ENCODE measurements at places on chromosomes 5 and 9. TPM values are rescaled to one million over a fixed set of nuclear protein-coding genes. Genes with fewer than 3 reads are reported as not detected.

DNA sequence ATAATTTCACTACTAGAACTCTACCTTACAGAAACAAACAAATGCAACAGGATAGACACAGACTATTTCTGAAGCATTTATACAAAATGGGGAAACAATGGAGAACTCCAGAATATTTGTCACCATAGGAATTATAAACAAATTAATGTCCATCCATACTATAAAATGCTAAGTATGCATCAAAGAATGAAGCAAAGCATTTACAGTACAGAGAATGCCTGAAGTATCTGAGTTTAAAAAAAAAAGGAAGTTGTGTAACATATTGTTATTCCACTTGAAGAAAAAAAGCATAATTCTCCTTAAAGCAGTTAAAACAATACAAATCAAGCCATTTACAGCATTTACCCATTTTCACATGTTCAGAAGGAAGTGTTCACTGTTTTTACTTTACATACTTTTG lies 53.0 kb downstream of the DROSHA start:
- peaks cover 6% of the 10 kb centered on the region for H3K36me3 ChIP-seq
- DNase-seq, result no peak
- no peaks in the 10 kb centered on the region for H3K27me3 ChIP-seq
- peaks cover 25% of the 10 kb centered on the region for H3K4me1 ChIP-seq

DNA sequence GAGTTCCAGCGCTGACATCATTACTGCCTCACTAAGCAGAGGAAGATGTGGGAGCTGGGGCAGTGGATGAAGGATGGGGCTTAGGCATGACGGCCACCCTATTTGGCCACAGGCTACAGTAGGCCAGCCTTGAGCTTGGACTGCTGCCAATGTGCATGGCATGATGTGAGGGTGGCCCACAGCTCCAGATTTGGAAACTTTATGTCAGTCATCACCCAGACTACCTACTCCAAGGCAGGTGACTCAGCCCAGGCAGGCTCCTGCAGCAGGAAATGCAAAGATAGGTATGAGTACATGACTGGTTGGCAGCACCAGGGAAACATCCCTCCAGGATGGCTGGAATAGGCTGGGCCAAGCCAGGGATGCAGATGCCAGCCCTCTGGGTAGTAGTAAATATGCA lies 303.6 kb downstream of the SPOCK1 start:
- H3K36me3 ChIP-seq, result no peaks in the 10 kb centered on the region
- no peak overlapping the region for H3K4me3 ChIP-seq
- H3K27ac ChIP-seq, result no peak overlapping the region
- no peak for DNase-seq
- H3K4me1 ChIP-seq, result no peaks in the 10 kb centered on the region
- H3K27me3 ChIP-seq, result no peaks in the 10 kb centered on the region

DNA sequence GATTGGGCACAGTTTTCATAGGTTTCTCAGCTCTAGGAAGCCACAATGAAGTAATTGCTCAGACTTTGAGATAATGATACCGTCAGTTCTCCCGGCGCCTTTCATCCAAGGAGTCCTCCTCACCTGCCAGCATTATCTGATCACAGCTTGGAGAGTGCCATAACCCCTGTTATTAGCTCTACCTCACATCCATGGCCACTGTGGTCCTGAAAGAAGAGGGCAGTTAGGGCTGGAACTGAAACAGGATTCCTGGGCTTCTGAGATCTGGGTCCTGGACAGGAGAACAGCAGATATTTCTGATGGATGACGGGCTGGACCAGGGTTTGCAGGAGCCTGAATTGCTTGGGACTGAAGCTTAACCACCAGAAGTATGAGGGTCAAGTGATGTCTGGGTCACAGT lies 13.5 kb downstream of the RGS3 start:
- H3K27ac ChIP-seq, result no peak overlapping the region
- H3K27me3 ChIP-seq, result no peaks in the 10 kb centered on the region
- H3K4me1 ChIP-seq, result peaks cover 28% of the 10 kb centered on the region
- no peak for DNase-seq

GRCh38 chr5:40646266-40646665 lies 33.4 kb upstream of the PTGER4 start:
- H3K4me1 ChIP-seq, result no peaks in the 10 kb centered on the region
- DNase-seq, result no peak
- H3K36me3 ChIP-seq, result no peaks in the 10 kb centered on the region
- no peak overlapping the region for H3K4me3 ChIP-seq
- no peaks in the 10 kb centered on the region for H3K27me3 ChIP-seq

GRCh38 chr9:135243201-135244190 lies 156.0 kb downstream of the OLFM1 start:
- no peak overlapping the region for H3K27ac ChIP-seq
- no peaks in the 10 kb centered on the region for H3K36me3 ChIP-seq
- no peak overlapping the region for H3K4me3 ChIP-seq
- DNase-seq, result no peak
- H3K27me3 ChIP-seq, result no peaks in the 10 kb centered on the region

GRCh38 chr9:131008563-131008908 lies 438 bp upstream of the LAMC3 start:
- H3K27me3 ChIP-seq, result peaks cover 16% of the 10 kb centered on the region
- H3K4me3 ChIP-seq, result peak overlapping the region; percentile 49
- H3K36me3 ChIP-seq, result no peaks in the 10 kb centered on the region
- peaks cover 10% of the 10 kb centered on the region for H3K4me1 ChIP-seq
- no peak for DNase-seq

- H3K27me3 ChIP-seq, result peaks cover 82% of the 10 kb centered on the region
- H3K4me1 ChIP-seq, result peaks cover 31% of the 10 kb centered on the region
- no peaks in the 10 kb centered on the region for H3K36me3 ChIP-seq
These were observed 579 bp upstream of the ASTN2 start for GRCh38 chr9:117415358-117415914.

GRCh38 chr9:87184956-87185642 lies 237.8 kb upstream of the GAS1 start:
- no peaks in the 10 kb centered on the region for H3K36me3 ChIP-seq
- no peaks in the 10 kb centered on the region for H3K4me1 ChIP-seq
- H3K4me3 ChIP-seq, result no peak overlapping the region
- H3K27ac ChIP-seq, result no peak overlapping the region
- H3K27me3 ChIP-seq, result no peaks in the 10 kb centered on the region
- no peak for DNase-seq

GRCh38 chr9:133637451-133638055 lies 1.4 kb downstream of the DBH start:
- H3K27ac ChIP-seq, result no peak overlapping the region
- H3K4me3 ChIP-seq, result no peak overlapping the region
- no peaks in the 10 kb centered on the region for H3K36me3 ChIP-seq
- H3K27me3 ChIP-seq, result no peaks in the 10 kb centered on the region
- no peak for DNase-seq

DNA sequence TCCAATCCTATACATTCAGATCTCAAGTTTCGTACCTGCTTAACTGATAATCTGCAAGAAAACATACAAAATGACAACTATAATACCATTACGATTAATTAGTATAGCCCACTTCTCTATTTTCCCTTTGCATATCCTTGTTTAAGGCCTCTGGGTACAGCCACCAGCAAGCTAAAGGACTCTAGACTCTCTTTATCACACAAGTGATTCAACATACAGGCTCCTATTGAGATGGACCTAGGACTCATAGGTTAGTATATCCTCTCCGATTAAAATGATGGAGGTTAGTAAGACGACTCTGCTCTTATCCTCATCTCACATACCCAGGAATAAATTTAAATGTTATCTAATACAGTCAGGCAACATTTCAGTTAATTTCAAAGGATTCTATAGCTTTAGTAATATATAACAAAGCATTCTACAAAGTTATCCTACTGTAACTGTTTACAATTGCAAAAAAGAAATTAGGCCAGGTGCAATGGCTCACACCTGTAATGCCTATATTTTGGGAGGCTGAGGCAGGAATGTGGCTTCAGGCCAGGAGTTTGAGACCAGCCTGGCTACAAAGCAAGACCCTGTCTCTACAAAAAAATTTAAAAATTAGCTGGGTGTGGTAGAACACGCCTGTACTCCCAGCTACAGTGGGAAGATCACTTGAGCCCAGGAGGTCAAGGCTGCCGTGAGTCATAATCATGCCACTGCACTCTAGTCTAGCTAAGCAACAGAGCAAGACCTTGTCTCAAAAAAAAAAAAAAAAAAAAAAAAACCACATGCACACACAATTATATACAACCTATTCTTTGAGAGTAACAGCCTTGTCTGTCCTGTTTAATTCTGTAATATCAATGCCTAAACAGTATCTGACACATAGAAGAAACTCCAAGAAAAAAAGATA lies 15.4 kb downstream of the HAUS6 start:
- no peak for DNase-seq
- no peak overlapping the region for H3K4me3 ChIP-seq

DNA sequence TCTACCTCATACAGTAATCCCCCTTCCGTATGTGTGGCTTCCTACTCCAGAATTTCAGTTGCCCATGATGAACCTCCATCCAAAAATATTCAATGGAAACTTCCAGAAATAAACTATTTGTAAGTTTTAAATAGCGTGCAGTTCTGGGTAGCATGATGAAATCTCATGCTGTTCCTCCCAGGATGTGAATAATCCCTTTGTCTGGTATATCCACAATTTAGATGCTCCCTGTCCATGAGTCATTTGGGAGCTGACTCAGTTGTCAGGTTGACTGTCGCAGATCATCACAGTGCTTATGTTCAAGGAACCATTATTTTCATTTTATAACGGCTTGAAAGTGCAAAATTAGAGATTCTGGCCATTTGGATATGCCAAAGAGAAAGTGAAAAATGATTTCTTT lies 290.1 kb upstream of the CDH9 start:
- DNase-seq, result no peak
- no peaks in the 10 kb centered on the region for H3K27me3 ChIP-seq
- H3K4me1 ChIP-seq, result no peaks in the 10 kb centered on the region

DNA sequence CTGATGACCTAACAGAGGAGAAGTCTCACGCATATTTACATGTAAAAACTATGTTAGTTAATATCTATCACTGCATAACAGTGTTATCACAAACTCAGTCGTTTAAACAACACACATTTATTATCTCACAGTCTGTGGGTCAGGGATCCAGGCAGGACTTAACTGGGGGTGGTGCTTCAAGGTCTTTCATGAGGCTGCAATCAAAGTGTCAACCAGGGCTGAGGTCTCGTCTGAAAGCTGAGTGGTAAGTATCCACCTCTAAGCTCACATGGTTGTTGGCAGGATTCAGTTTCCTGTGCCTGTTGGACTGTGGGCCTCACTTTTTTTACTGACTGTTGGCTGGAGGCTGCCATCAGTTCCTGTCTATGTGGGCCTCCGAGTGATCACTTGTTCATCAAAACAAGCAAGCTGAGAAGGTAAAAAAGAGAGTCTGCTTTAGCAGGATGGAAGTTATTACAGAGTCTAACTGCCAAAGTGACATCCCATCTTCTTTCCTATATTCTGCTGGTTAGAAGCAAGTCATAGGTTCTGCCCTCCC lies 188.6 kb downstream of the CARTPT start:
- no peaks in the 10 kb centered on the region for H3K36me3 ChIP-seq
- H3K4me3 ChIP-seq, result no peak overlapping the region
- no peaks in the 10 kb centered on the region for H3K27me3 ChIP-seq
- peak; percentile 66 for DNase-seq

- H3K27ac ChIP-seq, result no peak overlapping the region
- H3K4me1 ChIP-seq, result peaks cover 37% of the 10 kb centered on the region
- H3K27me3 ChIP-seq, result no peaks in the 10 kb centered on the region
- DNase-seq, result no peak
- H3K36me3 ChIP-seq, result no peaks in the 10 kb centered on the region
These were observed 124.4 kb downstream of the EBF1 start for GRCh38 chr5:158975363-158975762.

- no peak overlapping the region for H3K4me3 ChIP-seq
- H3K36me3 ChIP-seq, result no peaks in the 10 kb centered on the region
- no peaks in the 10 kb centered on the region for H3K4me1 ChIP-seq
- DNase-seq, result no peak
- no peaks in the 10 kb centered on the region for H3K27me3 ChIP-seq
- no peak overlapping the region for H3K27ac ChIP-seq
These were observed 24.1 kb upstream of the TNC start for GRCh38 chr9:115142090-115142489.

- DNase-seq, result no peak
- no peaks in the 10 kb centered on the region for H3K4me1 ChIP-seq
- H3K4me3 ChIP-seq, result no peak overlapping the region
- no peak overlapping the region for H3K27ac ChIP-seq
- peaks cover 9% of the 10 kb centered on the region for H3K36me3 ChIP-seq
- H3K27me3 ChIP-seq, result no peaks in the 10 kb centered on the region
These were observed 83.7 kb upstream of the DHFR start for GRCh38 chr5:80738466-80738865.

- H3K36me3 ChIP-seq, result no peaks in the 10 kb centered on the region
- H3K27ac ChIP-seq, result no peak overlapping the region
- H3K4me1 ChIP-seq, result no peaks in the 10 kb centered on the region
- H3K4me3 ChIP-seq, result no peak overlapping the region
These were observed 65.4 kb upstream of the FCN1 start for GRCh38 chr9:134983074-134983473.

GRCh38 chr5:1781107-1781506 lies 18.5 kb downstream of the MRPL36 start:
- H3K27ac ChIP-seq, result no peak overlapping the region
- no peak overlapping the region for H3K4me3 ChIP-seq

DNA sequence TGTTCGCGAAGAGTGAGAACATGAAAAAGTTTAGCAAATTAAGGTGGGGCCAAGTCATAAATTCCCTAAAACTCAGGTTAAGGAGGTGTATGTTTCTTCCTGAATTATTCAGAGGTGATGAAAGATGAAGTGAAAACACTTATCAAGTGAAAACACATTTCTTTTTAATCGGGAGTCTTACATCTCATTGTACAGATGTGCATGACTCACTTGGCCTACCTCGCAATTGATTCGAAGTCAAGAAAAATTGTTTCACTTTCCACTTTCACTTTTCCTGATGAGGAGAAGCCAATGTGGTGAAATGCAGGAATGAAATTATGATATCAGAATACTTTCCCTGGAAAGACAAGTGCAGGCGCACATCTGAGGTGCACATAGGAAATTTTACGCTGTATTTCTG lies 78.7 kb downstream of the SLC25A46 start:
- no peak overlapping the region for H3K4me3 ChIP-seq
- no peak for DNase-seq
- no peaks in the 10 kb centered on the region for H3K27me3 ChIP-seq
- no peak overlapping the region for H3K27ac ChIP-seq
- H3K36me3 ChIP-seq, result no peaks in the 10 kb centered on the region

- no peak for DNase-seq
- no peaks in the 10 kb centered on the region for H3K4me1 ChIP-seq
- no peaks in the 10 kb centered on the region for H3K27me3 ChIP-seq
- no peaks in the 10 kb centered on the region for H3K36me3 ChIP-seq
These were observed 318.1 kb upstream of the DAB2 start for GRCh38 chr5:39742916-39743315.

DNA sequence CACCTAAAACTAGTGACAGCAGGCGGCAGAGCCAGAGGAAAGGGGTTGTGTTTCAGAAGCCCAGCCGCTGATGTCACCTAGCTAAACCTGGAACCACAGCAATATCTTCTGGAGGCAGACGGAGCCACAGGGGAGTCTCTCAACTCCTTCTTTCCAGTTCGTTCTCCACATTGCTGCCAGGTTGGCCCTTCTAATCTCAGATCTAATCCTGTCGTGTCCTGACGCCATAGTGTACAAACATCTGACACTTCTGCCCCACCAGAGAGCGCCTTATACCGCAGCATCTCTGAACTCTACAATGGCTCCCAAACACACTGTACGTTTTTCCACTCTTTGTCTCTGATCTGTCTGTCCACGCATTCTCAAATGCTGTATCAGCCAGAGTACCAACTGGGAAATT lies 240.0 kb downstream of the SMARCA2 start:
- H3K4me3 ChIP-seq, result no peak overlapping the region
- DNase-seq, result no peak
- no peaks in the 10 kb centered on the region for H3K36me3 ChIP-seq
- no peak overlapping the region for H3K27ac ChIP-seq

NUTM2G gene
- not detected for total RNA-seq

OR1J2 gene
- not detected for total RNA-seq

FOXD4L4 gene
- not detected for total RNA-seq

ECM2 gene
- 9.1 TPM for total RNA-seq

PKD2L2 gene
- not detected for total RNA-seq
